ENCODE measurements at places on chromosomes 11 and 22. TPM values are rescaled to one million over a fixed set of nuclear protein-coding genes. Genes with fewer than 3 reads are reported as not detected.

ABCC8 gene
- not detected for total RNA-seq

OR5P2 gene
- not detected for total RNA-seq

APOBEC3B gene
- total RNA-seq = 0.49 TPM

MPZL2 gene
- total RNA-seq = 0.12 TPM

IGLL5 gene
- not detected for total RNA-seq

Measured in hair follicle dermal papilla cell (primary cell).